CD4-positive, alpha-beta T cell treated with Interferon gamma for 1 hour (primary cell): ENCODE measurements at places on chromosomes 2 and 18.
A peak's percentile ranks its signal among the peaks of the same experiment; 100 is the strongest.

DNA sequence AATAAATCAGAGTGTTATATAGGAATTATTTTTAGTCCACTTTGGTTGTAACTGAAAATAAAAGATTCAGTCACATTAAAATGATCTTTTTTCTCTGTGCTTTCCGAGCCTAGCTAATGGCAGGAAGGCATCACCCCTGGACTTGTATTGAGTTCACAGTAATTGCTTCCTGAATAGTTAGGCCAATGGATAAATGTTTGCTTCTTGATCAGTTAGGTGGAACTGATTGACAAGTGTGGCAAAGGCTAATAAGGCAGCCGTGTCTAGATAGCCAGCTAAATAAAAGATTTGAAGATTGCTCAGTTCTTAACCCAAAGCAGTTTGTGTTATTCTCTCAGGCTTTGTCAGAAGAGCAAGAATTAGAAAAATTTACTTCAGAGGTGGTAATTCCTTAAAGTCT is 20.8 kb downstream of the FAM171B start:
- no peak for DNase-seq

DNA sequence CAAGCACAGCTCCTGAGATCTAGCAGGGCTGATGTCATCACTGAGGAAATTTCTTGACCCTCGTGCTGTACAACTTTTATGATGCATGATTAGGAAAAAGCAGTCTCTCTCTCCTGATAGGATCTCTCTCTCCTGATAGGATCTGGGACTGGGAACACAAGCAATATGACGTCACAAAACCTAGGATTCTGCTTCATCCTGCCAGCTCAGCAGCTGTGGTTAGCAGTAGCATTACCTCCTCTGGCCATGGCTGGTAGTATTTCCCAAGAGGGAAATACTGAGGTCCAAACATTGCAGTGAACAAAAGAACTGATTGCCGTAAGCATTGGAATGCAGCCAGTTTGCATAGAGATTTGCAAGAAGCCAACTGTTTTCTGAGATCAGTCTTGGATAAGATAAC is 521.2 kb upstream of the POU3F3 start:
- DNase-seq = no peak

- DNase-seq = no peak
Observed at GRCh38 chr2:53353135-53354114, 414.2 kb upstream of the CHAC2 start.

GRCh38 chr18:48959921-48960920 is 9.5 kb upstream of the SMAD7 start:
- no peak for DNase-seq

DNA sequence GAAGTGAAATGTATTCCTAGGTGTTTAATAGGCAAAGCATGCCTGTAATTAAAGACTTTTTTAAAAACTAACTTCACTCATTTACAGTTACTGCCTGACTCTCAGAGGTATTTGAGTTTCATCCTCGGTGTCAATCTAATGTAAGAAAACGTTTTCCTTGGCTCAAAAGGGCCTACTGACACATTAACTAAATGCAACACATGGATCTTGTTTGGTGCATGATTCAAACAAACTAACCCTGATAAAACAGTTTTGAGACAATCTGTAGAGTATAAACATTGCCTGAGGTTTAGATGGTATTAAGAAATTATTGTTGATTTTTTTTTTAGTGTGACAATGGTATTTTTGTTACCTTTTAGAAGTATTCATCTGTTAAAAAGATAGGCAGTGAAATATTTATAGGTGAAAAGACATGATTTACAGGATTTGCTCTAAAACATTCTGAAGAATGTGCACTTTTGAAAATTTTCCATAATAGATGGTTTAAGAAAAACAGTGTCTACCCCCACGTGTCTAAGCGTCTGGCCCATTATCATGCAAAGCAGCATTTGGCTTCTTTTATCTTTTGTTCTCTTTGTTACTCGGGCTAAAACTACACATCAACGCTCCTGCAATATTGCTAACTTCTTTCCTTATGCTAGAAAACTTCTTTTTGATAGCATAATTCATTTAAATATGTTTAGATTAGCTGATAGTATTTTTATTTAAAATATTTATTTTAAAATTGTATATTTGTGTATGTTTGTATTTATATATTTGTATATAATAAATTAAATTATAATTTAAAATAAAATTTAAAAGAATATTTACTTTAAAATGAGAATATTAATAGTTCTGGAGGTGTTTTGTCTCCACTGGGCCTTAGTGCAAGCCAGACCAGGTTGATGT is 160.2 kb upstream of the NDUFV2 start:
- no peak for DNase-seq

- DNase-seq = no peak
Observed at GRCh38 chr2:46683541-46683940, 204.2 kb downstream of the TMEM247 start.

GRCh38 chr2:15931319-15931890 is 8.9 kb upstream of the MYCN start:
- DNase-seq = no peak

DNA sequence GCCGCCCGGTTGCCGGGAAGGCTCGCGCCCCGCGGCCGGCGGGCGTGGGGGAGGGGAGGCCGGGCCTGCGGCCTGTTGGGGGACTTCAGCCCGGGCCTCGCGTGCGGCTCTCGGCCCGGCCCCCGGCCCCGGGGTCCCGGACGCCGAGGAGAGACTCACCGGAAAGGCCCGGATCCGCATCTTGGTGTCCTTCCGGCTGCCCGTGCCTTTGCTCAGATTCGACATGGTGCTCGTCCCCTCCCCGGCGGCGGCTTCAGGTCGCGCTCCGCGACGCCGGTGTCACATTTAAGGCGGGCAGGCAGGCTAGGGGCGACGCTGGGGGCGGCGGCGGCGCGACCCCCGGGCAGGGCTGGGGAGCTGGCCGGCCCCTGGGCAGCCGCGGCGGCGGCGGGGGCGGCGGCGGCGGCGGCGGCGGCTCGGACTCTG is 365 bp downstream of the CUL3 start:
- peak; percentile 58 for DNase-seq
